Bronchial epithelial cell (primary cell): ENCODE measurements at places on chromosomes 13 and 19. TPM values are rescaled to one million over a fixed set of nuclear protein-coding genes. Genes with fewer than 3 reads are reported as not detected.

DNA sequence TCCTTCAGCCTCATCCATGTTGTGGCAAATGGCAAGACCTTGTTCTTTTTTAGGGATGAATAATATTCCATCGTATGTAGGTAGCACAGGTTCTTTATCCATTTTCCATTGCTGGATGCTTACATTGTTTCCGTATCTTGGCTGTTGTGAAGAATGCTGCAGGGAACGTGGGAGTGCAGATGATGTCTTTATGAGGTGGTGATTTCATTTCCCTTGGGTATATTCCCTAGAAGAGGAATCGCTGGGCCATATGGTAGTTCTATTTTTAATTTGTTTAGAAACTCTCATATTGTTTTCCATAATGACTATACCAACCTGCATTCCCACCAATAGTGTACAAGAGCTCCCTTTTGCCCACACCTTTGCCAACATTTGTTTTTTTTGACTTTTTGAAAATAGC is 186.3 kb upstream of the TMTC4 start:
- DNase-seq: no peak

DNA sequence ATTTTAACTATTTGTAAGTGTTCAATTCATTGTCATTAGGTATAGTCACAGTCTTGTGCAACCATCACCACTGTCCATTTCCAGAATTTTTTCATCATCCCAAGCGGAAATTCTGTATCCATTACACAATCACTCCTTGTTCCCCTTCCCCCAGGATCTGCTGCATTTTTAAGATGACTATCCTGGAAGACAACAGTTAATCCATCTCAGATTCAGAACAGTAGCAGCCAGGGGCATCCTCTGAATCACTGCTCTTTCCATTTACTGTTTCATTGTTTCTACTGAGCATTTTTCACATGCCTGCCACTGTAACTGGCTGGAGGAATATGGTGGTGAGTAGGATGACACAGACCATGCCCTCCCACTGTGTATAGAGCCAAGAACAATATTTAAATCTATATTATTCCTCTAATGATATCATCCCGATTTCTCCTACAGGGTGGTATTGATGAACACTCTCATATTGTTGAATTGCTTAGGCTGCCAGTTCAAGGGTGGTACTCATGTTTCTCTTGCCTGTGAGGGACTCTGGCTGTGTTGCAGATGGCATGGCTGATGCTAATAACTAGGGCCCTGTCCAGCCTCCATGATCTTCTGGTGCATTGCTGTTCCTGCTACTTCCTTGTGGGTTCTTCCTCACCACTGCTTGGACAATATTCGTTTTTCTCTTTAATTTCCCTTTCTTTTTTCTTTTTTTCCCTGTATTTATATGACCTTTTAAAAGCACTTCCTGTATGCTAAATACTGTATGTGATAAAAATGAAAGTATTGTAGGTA is 59.0 kb downstream of the WDFY2 start:
- peak; percentile 95 for DNase-seq

- DNase-seq: no peak
Observed at GRCh38 chr19:38733241-38733492, 11.1 kb downstream of the CAPN12 start.

Gene GFY
- not detected in 2 replicates for total RNA-seq

Gene NLRP12
- total RNA-seq: under 0.01 TPM in 1 of 2 replicates, not detected in the other

DNA sequence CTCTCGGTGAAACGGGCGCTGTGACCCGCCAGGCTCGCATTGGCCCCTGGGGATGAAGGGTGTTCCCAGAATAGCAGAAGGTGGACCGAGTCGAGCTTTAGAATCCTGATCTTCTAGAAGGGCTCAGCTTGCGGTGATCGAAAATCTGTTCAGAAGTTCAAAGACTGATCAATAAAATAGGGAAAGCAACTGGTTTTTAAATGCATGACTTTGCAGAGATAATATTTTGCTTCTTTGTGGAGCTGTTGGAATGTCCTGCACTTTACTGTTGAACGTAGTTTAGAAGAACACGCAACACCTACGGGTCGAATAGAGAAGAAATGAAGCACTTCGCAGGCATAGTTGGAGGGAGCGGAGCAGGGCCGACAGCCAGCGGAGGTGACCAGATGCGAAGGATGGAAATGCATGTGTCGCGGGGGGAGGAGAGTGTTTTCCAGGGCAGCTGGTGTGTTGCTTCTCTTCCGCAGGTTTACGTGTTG is 766 bp downstream of the CEBPG start:
- DNase-seq: peak; percentile 34

- peak; percentile 36 for DNase-seq
Observed at GRCh38 chr13:78298657-78299056, 304.7 kb downstream of the POU4F1 start.

Gene SERPINE3
- not detected in 2 replicates for total RNA-seq

- DNase-seq: no peak
Observed at GRCh38 chr19:17322854-17323253, 11.8 kb downstream of the ANO8 start.

DNA sequence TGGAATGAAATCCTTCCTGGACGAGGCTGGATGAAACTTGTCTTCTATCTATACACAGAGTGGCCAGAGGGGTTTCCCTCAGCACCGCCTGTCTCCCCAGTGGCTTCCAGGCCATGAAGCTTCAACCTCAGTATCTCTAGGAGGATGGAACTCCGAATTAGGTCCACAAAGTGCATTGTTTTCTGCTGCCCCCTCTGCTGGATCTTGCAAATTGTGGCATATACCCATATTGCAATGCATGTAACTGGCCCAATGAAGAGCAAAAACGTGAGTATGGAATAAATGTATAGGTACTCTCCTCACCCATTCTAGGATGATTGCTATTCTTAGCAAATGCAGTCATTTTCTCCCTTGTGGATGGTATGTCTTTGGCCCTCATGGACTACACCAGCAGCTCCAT is 14.7 kb upstream of the LILRB4 start:
- DNase-seq: no peak

GRCh38 chr13:113105921-113106452 is 396 bp downstream of the F7 start:
- no peak for DNase-seq

GRCh38 chr19:20431826-20432225 is 133.8 kb downstream of the ZNF737 start:
- DNase-seq: no peak

GRCh38 chr19:17803264-17803896 is 8.4 kb downstream of the B3GNT3 start:
- DNase-seq: no peak

- DNase-seq: no peak
Observed at GRCh38 chr19:406971-407510, 1.9 kb downstream of the C2CD4C start.

GRCh38 chr13:65926750-65927171 is 1303.4 kb downstream of the PCDH9 start:
- no peak for DNase-seq

- DNase-seq: no peak
Observed at GRCh38 chr13:21980049-21980448, 309.2 kb downstream of the FGF9 start.

- DNase-seq: no peak
Observed at GRCh38 chr19:38492181-38492813, 58.8 kb downstream of the RYR1 start.

Gene ZNF835
- total RNA-seq: under 0.01 TPM in 2 replicates

Gene FGF21
- total RNA-seq: not detected in 2 replicates

GRCh38 chr19:32874605-32875004 is 5.0 kb upstream of the SLC7A9 start:
- no peak for DNase-seq

DNA sequence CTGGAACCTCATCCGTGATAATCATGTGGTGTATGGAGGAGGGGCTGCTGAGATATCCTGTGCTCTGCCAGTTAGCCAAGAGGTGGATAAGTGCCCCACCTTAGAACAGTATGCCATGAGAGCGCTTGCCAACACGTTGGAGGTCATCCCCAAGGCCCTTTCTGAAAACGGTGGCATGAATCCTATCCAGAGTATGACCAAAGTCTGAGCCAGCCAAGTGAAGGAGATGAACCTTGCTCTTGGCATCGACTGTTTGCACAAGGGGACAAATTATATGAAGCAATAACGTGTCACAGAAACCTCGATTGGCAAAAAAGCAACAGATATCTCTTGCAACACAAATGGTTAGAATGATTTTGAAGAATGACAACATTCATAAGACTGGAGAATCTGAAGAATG is 251.2 kb upstream of the OBI1 start:
- no peak for DNase-seq

DNA sequence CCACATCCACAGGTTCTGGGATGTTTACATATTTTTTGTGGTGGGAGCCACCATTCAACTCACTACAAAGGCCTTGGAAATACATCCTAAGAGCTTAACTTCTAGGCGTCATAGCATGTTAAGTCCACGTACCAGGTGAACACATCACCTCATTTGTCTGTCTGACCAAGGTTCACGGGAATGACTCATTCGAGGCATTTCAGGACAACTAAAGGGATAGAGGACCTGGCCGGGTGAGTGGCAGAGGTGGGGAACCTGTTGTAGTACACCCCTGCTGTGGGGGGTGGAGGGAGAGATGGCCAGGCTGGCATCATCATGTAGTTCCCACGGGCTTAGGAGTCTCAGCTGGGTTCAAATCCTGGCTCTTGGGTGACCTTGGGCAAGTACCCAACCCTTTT is 51.5 kb downstream of the BICRA start:
- peak; percentile 81 for DNase-seq

Gene IZUMO2
- not detected in 2 replicates for total RNA-seq

DNA sequence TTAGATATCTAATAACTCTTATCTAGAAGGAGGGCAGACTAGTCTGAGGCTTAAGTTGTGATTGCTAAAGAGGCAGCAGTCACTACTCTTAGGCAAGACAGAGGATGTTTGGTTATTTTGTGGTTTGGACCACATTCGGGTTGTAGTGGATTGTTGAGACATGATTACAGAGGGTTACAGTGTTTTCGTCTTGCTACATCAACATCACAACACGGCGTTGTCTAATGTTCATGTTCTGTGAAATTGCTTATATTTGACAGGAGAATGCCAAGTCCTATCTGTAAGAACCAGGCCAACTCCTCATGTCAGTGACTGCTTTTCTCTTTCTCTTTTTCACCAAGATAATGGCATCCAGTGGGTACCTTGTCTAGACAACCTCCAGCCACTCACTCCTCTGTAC is 16.8 kb upstream of the TM9SF2 start:
- peak; percentile 91 for DNase-seq

DNA sequence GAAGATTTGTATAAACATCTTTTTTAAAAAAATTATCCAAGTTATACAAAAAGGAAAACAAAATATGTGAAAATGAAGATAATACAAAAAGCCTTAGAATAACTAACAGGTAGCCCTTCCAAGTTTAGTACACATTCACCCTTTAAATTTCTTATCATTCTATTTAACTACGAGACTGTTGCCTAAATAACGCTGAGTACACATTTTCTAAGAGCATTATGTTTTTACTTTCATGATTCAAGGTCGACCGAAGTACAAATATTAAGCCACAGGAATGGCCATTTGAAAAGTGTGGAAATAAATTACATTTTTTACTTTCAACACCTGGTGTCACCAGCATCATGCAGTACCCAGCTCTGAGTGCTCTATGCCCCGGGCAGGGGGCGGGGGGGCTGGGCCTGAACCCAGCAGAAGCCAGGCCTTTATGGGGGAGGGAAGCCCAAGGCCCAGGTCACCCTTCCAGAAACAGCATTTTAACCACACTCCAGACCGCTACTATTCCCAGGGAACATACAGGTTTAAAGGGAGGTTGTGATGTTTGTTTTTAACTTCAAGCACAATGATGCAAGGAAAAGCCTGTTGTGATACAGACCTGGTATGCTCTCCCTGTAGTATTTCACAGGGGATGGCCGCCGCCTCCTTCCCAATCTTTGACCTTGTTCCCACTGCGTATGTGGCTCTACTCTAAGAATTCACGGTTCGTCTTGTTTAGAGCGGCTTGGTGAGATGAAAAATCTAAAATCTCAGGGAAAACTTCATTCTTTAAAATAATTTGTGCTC is 24.0 kb downstream of the GGACT start:
- no peak for DNase-seq

DNA sequence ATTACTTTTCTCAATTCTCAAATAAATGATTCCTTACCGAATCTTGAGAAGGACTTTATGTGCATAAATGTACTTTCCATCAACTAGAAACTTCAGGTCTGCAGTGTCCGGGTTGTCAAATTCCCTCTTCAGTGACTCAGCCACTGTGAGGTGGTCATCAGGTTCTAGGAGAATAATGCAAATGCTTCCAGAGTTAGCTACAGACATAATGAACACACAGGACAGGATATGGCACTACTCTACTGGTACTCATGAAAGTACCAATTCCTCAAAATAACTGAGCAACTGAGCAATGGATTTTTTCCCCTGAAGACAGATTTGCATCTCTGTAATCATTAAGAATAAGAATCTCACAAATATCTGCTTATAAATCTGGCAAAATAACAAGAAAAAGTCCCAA is 31.2 kb downstream of the RCBTB2 start:
- DNase-seq: peak; percentile 22

GRCh38 chr19:56105090-56105701 is 15.9 kb downstream of the ZNF787 start:
- peak; percentile 56 for DNase-seq

GRCh38 chr13:25131881-25132420 is 36.0 kb downstream of the PABPC3 start:
- DNase-seq: no peak

Gene ZNF331
- total RNA-seq: 6.4 and 6.8 TPM in 2 replicates
